Activated T-helper 1 cell treated with anti-CD3 and anti-CD28 coated beads, Interleukin-2, amount 50 U/mL, for 16 hours (primary cell): ENCODE measurements at places on chromosomes 1 and 21.

DNA sequence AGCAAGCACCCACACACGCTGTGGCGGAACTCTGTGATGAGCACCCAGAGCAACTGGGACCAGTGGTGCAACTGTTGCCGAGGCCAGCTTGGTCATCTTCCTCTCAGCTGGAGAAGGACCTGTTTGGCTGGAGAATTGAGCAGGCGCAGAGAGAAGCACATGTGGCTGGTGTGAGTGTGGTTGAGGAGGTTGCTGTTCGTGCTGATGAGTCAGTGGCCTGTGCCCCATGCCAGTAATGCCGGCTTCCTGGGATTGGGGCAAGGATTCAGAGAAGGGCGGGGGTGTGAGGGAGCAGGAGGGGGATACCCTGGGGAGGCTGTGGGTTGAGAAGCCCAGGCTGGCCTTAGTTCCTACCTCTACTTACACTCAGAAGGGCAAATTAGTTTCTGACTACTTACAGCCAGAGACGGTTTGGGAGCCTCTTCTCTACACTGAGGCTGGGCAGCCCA is 57.5 kb upstream of the EPS8L3 start:
- DNase-seq: no peak

- no peak for DNase-seq
Measured at GRCh38 chr1:217135569-217135915, 412.3 kb upstream of the ESRRG start.

GRCh38 chr1:112778137-112778536 is 63.0 kb upstream of the PPM1J start:
- DNase-seq: no peak

GRCh38 chr1:13728091-13728715 is 28.2 kb downstream of the PRDM2 start:
- DNase-seq: no peak

- no peak for DNase-seq
Measured at GRCh38 chr1:208241512-208241911, 2.7 kb downstream of the PLXNA2 start.

GRCh38 chr1:234874291-234875288 is 254.0 kb downstream of the TOMM20 start:
- DNase-seq: no peak

GRCh38 chr1:198902655-198903054 is 263.8 kb downstream of the PTPRC start:
- no peak for DNase-seq

GRCh38 chr1:21693732-21694131 is 24.6 kb upstream of the RAP1GAP start:
- no peak for DNase-seq

- DNase-seq: no peak
Measured at GRCh38 chr1:94063379-94063778, 57.6 kb downstream of the ABCA4 start.

- no peak for DNase-seq
Measured at GRCh38 chr1:10588640-10589039, 113.9 kb downstream of the PEX14 start.

DNA sequence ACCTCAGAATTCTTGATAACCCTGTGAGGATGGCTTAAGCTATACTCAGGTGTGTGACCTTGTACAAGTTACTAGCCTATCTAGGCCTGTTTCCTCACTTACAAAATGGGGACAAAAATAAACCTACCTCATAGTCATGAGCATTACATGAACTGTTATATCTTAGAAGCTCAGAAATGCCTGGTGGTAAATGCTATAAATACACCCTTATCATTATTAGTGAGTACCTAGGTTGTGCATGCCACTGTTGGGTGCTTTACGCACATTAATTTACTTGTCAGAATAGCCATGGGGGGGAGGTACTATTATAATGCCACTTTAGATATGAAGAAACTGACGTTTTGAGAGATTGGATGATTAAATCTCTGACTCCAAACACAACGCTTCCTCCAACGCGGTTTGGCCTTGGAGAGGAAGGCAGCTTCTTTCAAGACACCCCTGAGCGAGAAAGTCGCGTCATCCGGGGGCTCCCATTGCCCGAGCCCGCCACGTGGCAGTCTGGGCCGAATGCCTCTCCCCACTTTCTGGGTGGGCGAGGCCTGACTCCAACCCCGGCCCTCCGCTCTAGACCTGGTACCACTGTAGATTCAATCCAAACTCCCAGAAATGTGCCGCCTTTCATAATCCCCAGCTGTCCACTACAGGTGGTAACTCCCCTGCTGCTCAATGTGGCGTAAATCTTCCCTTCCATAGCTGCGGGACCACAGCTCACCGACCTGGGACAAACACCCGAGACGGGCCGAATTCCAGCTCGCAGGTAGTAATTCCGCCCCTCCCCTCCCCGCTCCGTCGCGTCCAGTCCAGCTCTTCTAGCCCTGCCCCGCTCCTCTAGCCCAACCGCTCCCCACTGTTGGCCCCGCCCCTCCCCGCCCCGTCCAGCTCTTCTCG is 771 bp upstream of the RAD54L start:
- peak; percentile 37 for DNase-seq

DNA sequence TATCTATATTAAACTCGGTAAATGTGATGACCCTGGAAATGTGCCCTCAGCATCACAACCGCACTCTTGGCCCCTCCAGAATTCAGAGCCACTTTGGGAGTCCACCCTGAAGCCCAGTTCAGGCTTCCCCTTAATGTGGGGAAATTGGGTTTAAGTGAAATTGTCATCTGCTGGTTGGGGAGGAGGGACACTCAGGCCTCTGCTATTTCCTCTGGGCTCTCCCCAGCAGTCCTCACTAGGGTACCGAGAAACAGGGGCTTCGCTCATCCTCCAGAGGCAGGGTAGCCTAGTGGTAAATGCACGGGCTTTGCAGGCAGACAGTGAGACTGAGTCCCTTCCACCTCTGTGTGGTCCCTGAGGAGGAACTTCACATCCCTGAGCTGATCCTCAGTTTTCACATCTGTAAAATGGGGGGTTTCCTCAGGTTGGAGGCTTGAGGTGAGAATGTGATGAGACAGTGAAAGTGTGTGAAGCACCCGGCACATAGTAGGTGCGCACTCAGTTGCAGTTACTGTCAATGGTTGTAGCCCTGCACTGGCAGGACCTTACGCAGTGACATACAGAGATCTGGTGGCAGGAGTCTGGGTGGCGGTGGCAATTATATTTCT is 14.6 kb upstream of the WNT4 start:
- no peak for DNase-seq

GRCh38 chr1:155226910-155227260 is 18.4 kb downstream of the MTX1 start:
- no peak for DNase-seq

GRCh38 chr1:53982034-53982762 is 35.8 kb downstream of the LDLRAD1 start:
- DNase-seq: no peak

DNA sequence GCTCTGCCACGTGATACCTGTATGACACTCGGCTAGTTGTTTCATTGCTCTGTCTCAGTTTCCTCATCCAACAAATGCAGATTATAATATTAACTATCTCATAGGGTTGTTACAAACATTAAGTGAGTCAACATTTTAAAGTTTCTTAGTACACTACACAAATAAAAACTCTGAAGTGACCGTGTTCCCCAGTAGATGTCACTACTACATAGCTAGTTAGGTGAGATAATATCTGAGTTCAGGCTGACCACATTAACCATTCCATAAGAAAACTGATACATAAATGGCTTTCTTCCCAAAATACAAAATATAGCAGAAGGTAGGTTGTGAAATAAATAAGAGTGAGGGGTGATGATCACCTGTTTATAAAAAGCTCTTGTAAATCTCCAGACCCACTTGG is 214.1 kb downstream of the NUF2 start:
- DNase-seq: no peak

DNA sequence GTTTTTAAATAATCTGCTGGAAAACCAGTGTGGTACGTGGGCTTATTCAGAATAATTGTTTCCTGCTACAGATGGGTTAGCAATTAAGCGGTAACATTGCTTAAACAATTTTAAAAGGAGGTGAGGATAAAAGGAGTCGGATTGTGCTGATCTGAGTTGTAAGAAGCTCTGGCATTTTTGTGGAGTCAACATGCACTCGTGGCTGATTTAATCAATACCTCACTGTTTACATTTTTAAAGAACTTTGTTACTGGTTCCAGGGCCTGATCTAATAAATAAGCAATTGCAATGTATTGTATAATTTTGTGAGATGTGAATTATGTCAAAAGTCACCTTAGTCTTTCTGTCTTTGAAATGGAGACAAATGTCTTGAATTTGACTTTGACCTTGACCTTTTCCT is 474.0 kb downstream of the SETD4 start:
- no peak for DNase-seq

GRCh38 chr1:157431751-157432150 is 120.6 kb downstream of the FCRL5 start:
- no peak for DNase-seq
